Left lobe of liver (tissue), 2 donors: ENCODE measurements at places on chromosomes 1 and 21.

DNA sequence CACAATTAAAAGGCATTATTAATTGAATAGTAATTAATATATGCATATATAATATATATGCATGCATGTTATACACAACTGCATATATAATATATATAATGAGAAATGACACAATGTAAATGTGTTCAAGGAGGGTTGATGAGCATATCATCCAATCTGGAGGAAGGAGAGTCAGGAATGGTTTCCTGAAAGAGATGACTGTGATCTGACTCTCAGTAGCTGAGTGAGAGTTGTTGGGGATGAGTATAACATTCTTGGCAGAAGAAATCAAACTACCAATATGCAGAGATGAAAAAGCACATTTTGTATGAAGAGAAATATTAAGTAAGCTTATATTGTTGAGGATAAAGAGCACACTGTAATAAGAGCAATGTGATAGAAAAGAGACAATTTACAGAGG, 37.3 kb downstream of the F13B start:
- DNase-seq = no peak

DNA sequence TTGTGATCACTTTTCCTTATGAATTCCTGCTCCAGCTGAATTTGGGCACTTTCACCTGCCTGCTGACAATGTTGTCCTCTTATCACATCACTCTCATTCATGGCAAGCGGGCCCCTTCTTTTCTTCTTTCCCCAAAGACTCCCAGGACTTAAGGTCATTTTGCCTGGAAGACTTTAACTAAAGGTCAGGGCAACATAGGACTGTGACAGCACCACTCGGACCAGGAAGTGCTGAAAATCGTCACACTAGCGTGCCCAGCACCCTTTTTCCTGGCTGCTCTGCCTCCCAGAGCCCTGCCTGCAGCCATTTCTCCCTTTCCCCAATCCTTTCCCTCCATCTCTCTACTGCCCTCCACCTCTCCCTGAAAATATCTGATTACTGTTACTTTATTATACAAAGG, 35.4 kb downstream of the CD34 start:
- DNase-seq = no peak

GRCh38 chr21:28991861-28992525, 684 bp downstream of the LTN1 start:
- no peak for DNase-seq

GRCh38 chr1:39261712-39262221, 57.3 kb downstream of the MACF1 start:
- no peak for DNase-seq

GRCh38 chr1:209720826-209721225, 16.2 kb downstream of the HSD11B1 start:
- no peak for DNase-seq

- DNase-seq = no peak
These were observed 239.5 kb downstream of the FOXD2 start for GRCh38 chr1:47677241-47677940.

DNA sequence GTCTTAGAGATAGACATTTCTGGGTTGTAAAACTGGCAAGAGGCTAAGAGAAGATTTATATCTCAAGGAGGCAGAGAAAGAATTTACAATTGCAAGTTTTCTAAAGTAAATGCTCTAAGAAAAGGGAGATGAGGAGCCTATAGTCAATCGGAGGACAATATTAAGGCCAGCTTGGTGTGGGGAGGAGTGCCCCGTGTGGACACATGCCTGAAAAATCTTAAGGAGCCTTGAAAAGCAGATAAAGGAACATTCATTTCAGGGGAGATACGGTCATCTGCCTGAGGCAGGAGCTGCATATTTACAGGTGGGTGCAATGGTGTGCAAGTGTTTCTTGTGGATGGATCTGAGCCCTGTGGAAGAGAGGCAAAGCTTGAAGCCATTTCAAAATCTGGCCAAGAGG, 25.6 kb downstream of the FCRL2 start:
- DNase-seq = no peak

DNA sequence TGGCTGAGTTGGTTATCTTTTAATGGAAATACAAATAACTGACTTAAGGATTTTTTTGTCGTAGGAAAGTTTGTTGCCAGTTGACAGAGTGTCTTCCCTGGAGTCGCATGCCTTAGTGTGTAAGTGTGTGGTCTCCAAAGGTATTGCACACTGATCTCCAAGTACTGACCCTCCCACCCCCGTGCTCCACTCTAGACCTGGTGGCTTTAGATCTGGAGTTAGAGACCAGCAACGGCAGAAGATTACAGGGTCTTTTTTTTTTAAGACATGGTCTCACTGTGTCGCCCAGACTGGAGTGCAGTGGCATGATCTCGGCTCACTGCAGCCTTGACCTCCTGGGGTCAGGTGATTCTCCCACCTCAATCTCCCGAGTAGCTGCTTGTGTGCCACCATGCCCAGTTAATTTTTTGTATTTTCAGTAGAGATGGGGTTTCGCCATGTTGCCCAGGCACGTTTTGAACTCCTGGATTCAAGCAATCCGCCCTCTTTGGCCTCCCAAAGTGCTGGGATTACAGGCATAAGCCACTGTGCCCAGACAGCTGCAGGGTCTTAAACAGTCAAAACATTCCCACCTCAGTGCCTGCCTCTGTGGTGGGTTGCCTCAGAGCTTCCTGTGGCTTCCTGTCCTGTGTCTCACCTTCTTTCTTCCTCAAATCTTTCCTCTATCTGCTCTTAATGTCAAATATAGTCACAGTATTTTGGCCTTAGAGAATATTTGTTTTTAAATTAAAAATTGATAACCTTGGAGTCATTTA, 6.9 kb downstream of the TRAPPC10 start:
- DNase-seq = peak; percentile 33

GRCh38 chr21:25635310-25635709, 3.7 kb upstream of the JAM2 start:
- DNase-seq = no peak

- DNase-seq = no peak
These were observed 8.9 kb downstream of the CCDC185 start for GRCh38 chr1:223401873-223402789.

GRCh38 chr1:114353262-114353661, 157.7 kb downstream of the TRIM33 start:
- DNase-seq = no peak

DNA sequence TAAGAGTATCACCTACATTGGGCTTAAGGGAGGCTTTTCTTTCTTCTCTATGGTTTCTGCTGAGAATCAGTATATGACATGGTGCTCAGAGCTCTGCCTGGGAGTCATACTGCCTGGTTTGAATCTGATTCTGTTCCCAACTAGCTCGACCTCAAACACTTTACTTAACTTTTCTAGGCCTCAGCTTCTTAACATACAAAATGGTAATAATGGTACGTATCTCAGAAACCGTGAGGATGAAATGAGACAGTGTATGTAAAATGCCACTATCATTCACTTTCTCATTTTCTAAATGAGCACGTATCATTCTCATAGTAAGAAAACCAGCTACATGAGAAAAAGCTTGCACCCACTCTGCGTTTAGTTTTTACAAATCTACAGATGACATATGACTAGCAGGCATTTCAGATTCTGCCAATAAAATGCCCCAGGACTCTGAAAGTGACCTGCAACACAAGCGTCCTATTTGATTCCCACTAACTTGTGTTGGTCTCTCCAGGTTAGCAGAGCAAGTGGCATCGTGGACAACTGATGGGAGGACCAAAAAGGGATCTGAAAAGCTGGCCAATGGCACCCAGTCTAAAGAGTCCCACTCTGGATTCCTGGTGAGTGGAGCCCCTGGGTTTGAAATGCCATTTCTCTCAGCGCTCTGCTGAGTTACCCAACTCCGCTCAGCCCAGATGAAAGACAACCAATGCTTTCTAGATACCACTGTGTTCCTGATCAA, 6.1 kb downstream of the CTNNBIP1 start:
- DNase-seq = no peak

DNA sequence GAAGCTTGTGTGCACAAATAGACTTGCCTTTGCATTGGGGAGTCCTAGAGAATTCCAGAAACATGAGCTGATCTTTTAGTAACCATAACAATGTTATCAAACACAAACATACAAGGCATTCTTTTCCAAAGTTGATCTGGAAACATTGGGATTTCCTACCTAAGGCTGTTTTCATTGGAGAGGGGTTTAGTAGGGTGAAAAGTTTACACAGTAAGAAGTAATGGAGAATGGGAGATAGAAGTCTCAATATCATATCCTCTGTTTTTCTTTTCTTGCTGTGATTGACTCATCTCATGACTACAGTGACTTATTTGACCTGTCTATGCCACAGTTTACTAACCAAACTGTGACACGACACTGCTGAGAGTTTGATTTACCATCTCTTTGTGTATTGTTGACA, 65.6 kb upstream of the PLA2G4A start:
- no peak for DNase-seq

DNA sequence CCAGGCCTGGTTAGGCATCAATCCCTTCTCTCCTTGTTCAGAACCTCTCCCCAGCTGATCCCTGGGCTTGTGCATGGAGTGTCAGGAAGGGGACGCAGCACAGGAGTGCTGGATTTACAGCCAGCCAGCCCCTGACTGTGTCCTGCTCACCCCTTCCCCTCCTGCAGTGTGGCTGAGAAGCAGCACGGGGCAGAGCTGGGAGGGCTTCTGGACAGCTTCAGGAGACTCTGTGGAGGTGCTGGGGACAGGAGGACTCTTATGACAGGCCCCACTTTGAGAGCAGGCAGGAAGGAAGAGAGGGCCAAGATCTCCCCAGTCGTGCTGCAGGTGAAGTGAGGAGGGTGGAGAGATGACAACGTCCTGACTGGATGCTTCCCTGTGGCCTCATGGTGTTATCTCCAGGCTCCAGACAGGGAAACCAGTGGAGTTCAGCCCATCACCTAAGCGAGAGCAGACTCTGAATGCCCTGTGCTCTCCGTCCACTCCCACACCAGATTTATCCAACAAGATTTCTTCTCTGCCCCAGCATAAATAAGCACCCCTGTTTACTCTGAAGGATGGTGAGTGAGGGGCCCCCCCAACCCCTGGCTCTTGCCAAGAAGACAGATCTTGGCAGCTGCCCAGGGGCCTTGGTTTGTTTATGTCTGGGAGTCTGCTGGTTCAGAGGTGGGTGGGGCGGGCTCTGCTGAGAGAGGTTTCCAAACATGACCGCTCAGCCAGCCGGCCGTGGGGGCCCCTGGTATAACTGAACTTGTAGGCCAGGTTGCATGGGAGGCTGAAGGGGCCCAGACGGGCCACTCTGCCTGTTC, 21.3 kb downstream of the TMCC2 start:
- no peak for DNase-seq
